DMS 273 treated with DMSO at 0.1 percent for 48 hours (cell line): ENCODE measurements at places on chromosomes 16 and 17.

GRCh38 chr17:16920628-16921020 is 51.3 kb downstream of the TNFRSF13B start:
- no peak for DNase-seq

- DNase-seq = no peak
Measured at GRCh38 chr17:21094298-21094704, 32.5 kb upstream of the DHRS7B start.

GRCh38 chr16:77871932-77872331 is 83.6 kb downstream of the VAT1L start:
- DNase-seq = no peak

DNA sequence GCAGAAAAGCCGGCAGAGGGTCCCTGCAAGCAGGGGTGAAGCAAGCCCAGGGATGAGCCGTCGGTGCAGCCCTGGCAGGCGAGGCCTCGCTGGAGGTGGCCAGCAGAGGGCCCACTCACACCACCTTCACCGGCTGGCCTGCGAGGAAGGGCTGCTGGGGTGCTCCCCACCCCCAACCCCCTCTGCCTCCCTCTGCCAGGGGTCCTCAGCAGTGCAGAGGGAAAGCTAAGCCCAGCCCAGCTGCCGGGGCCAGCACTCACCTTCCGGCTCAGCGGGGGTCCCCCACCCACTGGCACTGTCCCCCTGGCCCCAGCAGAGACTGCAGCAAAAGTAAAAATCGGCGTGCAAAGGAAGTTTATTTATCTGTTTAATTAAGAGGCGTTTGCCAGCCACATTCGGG is 113.4 kb downstream of the ENGASE start:
- DNase-seq = no peak

- no peak for DNase-seq
Measured at GRCh38 chr16:85995541-85996423, 96.8 kb downstream of the IRF8 start.
